ENCODE measurements at places on chromosomes 3 and 15.

DNA sequence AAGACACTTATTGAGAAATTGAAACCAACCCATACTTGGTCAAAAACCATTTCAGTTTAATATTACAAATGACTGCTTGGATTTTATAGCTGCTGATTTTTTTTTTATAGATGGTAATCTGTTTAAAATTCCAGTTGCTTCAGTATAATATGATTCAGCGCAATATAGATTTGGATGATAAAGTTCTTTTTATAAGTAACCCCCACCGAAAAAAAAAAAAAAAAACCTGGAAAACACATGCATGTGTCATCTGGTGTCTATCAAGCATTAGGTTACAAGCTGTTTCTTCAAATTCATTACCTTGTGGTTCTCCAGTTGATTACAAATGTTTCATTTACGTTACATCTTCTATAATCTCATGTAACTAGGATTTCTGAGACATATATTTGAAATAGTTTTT, 356.6 kb upstream of the ROBO2 start:
- no peak for DNase-seq

GRCh38 chr3:24690777-24691176, 196.1 kb upstream of the THRB start:
- no peak for DNase-seq

- no peak for DNase-seq
These were observed 19.8 kb downstream of the MEGF11 start for GRCh38 chr15:66233487-66234415.

DNA sequence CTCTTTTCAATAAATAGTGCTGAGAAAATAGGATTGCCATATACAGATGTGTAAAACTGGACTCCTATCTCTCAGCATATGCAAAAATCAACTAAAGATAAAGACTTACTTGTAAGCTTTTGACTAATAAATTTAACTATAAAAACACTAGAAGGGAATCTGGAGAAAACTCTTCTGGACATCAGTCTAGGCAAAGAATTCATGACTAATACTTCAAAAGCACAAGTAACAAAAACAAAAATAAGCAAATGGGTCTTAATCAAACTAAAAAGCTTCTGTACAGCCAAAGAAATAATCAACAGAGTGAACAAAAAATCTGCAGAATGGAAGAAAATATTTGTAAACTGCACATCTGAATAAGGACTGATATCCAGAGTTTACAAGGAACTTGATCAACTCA, 1122.2 kb downstream of the TBL1XR1 start:
- no peak for DNase-seq

DNA sequence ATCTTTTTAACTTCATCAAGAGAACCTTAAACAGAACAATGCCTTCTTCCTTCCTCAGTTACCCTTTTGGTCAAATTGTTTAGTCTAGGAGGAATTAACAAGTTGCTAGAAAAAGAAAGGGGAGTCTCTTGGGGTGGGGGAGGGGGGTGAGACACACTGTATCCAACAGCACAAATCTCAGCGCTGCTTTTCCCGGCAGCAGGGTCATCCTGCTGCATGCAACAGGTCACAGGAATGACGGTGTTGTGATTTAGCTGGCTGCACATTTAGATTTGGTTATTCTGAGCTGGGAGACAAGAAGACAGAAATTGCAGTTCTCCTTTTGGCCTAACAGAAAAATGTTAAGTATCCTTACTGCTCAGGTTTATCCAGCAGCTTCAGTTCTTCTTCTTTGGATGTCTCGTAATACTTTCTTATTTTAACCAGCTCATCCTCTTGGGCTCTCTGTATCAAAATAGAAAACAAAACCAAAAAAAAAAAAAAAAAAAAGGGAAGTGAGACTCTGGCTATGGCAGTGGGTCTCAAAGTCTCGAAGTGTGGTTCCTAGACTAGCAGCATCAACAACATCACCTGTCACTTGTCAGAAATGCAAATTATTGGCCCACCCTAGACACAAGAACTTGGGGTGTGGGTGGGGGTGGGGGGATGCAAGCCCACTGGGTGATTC, 190.5 kb downstream of the GREM1 start:
- peak; percentile 44 for DNase-seq

Measured in kidney (tissue), 22 donors.